Lung (tissue), 17 donors: ENCODE measurements at places on chromosomes 16 and 17. TPM values are rescaled to one million over a fixed set of nuclear protein-coding genes. Genes with fewer than 3 reads are reported as not detected.

DHRS7C gene
- total RNA-seq = not detected

CETP gene
- 8.4 TPM for total RNA-seq

- no peak for DNase-seq
Measured at GRCh38 chr16:525520-526180, 1.9 kb upstream of the CAPN15 start.

- DNase-seq = no peak
Measured at GRCh38 chr17:6524520-6524919, 31.8 kb downstream of the PITPNM3 start.

DNA sequence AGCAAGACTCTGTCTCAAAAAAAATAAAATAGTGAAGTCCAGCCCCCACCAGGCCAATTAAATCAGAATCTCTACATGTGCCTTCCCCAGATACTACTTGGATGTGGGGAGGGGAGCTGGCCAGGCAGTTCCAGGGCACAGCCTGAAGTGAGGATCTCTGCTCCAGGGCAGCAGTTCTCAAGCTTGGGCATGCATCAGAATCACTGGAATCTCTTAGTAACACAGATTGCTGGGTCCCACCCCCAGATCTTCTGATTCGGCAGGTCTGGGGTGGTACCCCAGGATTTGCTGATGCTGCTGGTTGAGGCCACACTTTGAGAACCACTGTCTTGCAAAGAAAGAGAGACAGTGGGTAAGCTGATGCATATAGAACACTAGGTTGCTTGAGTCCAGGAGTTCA, 8.3 kb upstream of the CDH5 start:
- DNase-seq = no peak

- no peak for DNase-seq
Measured at GRCh38 chr17:45907750-45908395, 13.5 kb downstream of the MAPT start.

GRCh38 chr17:49887744-49888360, 40.0 kb upstream of the TAC4 start:
- no peak for DNase-seq

GRCh38 chr17:75277664-75278071, 6.6 kb upstream of the MIF4GD start:
- DNase-seq = no peak

DNA sequence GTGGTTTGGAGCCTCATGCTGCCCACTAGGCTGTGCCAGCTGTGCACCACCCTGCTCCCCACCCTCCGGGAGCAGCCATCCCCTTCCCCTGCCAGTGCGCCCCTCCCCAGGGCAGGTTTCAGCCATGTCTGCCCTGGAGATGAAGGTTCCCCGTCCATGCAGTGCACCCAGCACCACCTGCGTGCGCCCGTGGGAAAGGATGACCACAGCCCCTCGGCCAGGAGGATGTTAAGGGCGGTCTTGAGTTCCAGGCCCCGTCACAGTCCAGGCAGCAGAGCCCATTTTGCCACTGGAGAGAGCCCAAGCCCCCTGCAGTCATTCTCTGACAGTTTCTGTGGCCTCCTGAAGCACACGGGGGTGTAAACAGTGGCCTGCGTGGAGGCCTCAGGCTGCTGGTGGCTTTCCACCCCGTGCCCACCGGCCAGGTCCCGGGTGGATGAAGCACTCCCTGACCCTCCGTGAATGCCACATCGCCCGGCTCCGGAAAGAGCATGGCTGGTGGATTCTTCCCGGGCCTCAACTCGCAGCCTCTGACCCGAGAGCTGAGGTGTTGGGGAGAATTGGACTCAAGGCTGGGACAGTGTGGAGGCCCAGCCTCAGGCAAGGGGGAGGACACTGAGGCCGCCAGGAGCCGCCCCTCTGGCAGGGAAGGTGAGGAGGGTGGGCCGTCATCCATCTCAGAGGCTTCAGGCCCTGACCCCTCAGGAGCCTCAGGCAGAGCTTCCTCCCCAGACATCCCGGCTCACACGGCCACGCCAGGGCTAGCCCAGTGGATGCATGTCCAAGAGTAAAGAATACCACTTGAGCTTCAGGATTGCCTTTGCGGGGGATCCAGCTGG, 69.7 kb upstream of the CHMP6 start:
- DNase-seq = no peak

DNA sequence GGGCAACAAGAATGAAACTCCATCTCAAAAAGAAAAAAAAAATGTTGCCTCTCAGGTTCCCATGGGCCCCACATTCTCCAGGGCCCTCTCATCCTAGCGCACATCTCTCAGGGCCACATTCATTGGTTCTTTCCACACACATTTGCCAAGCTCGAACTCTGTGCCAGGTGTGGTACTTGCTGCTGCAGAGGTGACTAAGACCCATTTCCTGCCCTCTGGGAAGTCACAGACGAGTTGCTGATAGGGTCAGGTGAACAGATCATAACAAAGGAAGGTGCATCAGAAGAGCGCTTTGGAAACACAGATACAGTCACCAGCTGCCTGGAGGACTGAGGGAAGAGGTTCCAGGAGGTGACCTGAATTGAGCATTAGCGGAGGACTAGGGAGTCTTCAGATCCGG, 1.0 kb downstream of the GSDMA start:
- DNase-seq = no peak

DNA sequence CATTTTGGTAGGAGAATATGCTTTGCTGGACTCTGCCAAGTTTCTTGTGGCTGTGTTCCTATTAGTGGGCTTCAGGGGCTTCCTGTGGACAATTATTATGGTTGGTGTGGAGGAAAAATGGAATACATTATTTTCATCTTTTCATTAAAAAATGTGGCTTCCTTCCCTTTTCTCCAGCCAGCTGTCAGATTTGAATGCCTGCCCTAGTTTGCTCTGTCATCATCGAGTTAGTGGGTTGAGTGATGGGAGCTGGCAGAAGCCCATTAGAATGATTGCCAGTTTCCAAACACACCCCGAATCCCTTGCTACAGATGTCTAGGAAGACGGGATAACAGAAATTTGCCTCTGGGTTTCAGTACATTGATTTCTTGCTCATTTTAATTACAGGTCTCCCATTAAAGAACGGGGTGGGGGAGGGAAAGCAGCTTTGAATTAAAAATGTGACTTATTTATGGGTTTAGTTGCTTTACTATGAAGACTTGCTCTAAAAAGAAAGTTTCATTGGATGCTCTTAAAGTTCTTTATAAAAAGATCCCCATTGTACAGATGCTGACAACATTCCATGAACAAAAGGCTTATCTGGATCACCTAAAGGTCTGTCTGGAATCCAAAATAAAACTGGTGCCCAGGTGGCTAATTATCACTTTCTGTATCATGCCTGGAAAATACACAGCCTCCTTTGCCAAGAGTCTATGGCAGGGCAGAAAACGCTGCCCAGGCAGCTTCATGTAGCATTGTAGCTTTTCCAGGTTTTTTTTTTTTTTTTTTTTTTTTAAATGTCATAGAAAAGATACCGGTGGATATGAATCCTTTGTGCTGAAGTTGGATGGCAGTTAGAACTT, 103.6 kb downstream of the PRKCA start:
- DNase-seq = peak; percentile 52
